Naive thymus-derived CD4-positive, alpha-beta T cell (primary cell): ENCODE measurements at places on chromosomes 6 and 20. TPM values are rescaled to one million over a fixed set of nuclear protein-coding genes. Genes with fewer than 3 reads are reported as not detected.

GRCh38 chr20:9255171-9255570, 186.3 kb downstream of the PLCB4 start:
- no peaks in the 10 kb centered on the region for H3K36me3 ChIP-seq
- no peak overlapping the region for H3K4me3 ChIP-seq
- H3K27me3 ChIP-seq, result no peaks in the 10 kb centered on the region
- H3K27ac ChIP-seq, result no peak overlapping the region
- H3K4me1 ChIP-seq, result no peaks in the 10 kb centered on the region

DNA sequence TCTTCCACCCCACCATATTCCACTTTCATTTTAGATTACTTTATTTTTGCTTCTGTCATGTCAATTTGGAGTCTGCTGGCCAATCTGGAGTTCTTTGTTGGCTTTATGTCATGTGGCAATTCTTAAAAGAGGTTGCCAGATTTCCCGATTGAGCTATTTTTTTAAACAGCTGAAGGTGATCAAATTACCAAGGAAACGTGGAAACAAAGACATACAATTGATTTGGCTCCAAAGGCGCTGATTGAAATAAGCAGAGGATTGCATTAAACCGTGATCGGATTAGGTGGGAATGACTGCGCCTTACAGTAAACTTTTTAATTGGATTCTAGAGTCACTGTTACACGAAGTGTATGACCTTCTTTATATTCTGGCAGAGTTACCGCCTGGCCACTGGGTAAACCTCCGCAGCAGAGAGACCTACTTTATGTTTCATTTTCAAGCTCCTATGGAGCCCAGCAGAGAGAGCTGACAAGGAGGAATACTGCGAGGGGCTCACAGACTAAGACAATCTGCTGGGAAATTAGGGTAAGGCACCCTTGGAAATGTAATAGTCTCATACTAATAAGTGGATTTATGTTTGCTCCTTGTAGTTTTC, 37.9 kb downstream of the SIM1 start:
- H3K4me1 ChIP-seq, result no peaks in the 10 kb centered on the region
- H3K27ac ChIP-seq, result no peak overlapping the region
- DNase-seq, result no peak
- no peak overlapping the region for H3K4me3 ChIP-seq
- no peaks in the 10 kb centered on the region for H3K27me3 ChIP-seq

SSTR4 gene
- not detected for total RNA-seq

DNA sequence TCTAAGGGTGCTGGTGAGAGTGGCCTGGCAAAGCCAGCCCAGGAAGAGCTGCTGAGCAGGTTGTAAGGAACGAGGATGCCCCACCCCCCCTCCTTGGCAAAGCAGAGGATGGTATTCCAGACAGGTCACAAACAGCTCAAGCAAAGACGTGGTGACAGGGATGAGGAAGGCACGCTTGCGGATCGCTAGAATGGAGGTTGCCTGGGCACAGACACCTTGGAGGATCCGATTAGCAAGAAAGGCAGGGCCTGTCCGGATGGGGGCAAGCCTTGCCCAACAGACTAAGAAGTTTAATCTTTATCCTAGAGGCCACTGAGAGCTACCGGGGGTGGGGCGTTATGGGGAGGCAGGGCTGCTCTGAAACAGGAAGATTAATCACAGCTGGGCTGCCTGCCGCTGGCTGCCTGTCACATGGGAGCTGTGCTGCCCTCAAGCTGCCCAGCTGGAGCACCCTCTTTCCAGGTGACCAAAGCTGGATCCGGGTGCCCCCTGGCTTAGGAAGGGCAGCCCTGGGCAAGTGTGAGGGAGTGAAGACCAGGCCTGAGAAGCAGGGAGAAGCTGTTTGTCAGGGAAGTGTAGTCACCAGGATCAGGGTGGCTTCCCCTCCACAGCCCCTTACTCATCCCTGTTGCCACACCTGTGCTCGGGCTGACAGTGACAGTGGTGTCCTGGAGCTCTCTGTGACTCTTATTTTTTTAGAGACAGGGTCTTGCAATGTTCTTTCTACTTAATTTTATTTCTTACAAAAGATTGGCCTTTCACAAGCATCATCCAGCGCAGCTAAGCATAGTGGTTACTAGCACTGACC, 9.1 kb upstream of the MAPK13 start:
- peak; percentile 37 for DNase-seq
- no peaks in the 10 kb centered on the region for H3K27me3 ChIP-seq
- peak overlapping the region; percentile 90 for H3K27ac ChIP-seq
- peak overlapping the region; percentile 65 for H3K4me3 ChIP-seq
- peaks cover 76% of the 10 kb centered on the region for H3K4me1 ChIP-seq
- H3K36me3 ChIP-seq, result no peaks in the 10 kb centered on the region

- H3K27me3 ChIP-seq, result no peaks in the 10 kb centered on the region
- no peak overlapping the region for H3K4me3 ChIP-seq
- no peak for DNase-seq
These were observed 161.4 kb downstream of the PRL start for GRCh38 chr6:22135395-22135794.

GRCh38 chr6:17867880-17868279, 119.6 kb downstream of the KIF13A start:
- no peaks in the 10 kb centered on the region for H3K27me3 ChIP-seq
- no peak for DNase-seq
- H3K36me3 ChIP-seq, result no peaks in the 10 kb centered on the region
- no peaks in the 10 kb centered on the region for H3K4me1 ChIP-seq
- no peak overlapping the region for H3K4me3 ChIP-seq

CST4 gene
- total RNA-seq, result not detected

GNRH2 gene
- 1.3 and 1.4 TPM in 2 replicates for total RNA-seq

GRCh38 chr6:52136055-52136454, 48.6 kb upstream of the PKHD1 start:
- no peak overlapping the region for H3K4me3 ChIP-seq
- DNase-seq, result no peak
- no peaks in the 10 kb centered on the region for H3K36me3 ChIP-seq
- no peak overlapping the region for H3K27ac ChIP-seq
- no peaks in the 10 kb centered on the region for H3K27me3 ChIP-seq

DNA sequence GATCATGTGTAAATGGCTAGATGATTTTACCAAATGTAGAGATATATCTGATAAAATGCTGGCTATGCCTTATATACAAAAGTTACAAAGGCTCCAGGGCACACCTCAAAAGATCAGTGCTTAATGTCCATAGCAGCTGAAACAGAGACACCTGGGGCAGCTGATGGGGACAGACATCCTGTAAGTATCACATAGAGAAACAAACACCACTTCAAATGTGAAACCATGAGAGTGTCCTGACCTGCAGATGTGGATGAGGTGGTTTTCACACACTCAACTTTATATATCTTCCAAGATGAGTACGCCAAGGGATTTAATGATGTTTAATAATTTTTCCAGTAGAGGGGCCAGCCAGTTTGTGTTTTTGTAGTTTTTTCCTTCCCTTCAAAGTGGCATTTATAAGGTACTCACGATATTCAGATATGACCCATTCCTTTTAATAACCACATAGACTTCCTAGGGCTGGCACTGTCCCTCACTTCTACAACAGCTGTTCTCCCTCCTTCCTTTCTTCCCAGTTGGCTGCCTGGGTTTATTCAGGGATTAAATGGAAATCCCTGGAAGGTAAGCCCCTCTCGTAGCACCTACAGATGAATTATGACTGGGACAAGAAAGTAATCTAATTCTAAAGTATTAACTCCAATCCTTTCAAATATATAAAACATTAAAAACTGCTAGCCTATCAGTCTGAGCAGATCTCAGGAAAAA, 50.3 kb upstream of the MCM9 start:
- H3K36me3 ChIP-seq, result no peaks in the 10 kb centered on the region
- H3K4me1 ChIP-seq, result no peaks in the 10 kb centered on the region
- H3K4me3 ChIP-seq, result no peak overlapping the region
- no peak overlapping the region for H3K27ac ChIP-seq

DNA sequence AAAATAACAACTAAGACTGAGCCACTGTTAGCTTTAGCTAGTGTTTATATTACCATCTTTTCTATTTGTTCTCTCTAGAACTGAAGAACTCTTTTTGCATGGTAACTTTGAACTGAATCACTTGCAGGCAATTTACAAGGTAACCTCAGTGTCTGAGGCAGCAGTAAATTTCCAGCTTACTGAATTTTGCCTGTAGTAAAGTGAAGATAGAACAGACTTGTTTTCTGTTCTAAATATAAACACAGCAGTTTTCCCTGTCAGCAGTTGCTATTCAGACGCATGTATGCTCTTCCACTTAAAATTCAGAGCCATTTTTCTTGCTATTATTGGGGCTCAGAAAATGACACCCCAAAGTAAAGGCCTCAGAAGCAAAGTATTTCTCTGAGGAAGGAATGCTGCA, 974.0 kb upstream of the GJE1 start:
- H3K36me3 ChIP-seq, result no peaks in the 10 kb centered on the region

DNA sequence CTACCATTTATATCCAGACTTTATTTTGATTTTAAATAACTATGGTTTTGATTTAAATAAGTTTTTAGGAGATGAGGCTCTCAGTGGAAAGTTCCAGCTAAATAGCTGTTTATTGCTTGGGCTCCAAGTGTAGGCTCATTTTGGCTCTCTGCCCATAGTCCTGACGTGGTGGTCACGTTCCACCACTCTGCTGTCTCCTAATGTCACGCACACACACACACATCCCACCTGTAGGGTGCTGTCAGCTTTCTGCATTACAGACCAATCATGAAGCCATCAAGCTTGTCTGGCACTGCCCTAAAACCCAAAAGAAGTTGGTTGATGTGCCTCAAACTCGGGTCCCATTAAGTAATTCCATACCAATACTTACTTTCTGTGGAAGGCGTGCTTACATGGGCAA, 45.4 kb downstream of the PANK2 start:
- H3K4me1 ChIP-seq, result peaks cover 15% of the 10 kb centered on the region
- no peak for DNase-seq
- no peak overlapping the region for H3K27ac ChIP-seq
- H3K4me3 ChIP-seq, result no peak overlapping the region
- H3K36me3 ChIP-seq, result no peaks in the 10 kb centered on the region
